ENCODE measurements at places on chromosomes 1 and 21. TPM values are rescaled to one million over a fixed set of nuclear protein-coding genes. Genes with fewer than 3 reads are reported as not detected.
A peak's percentile ranks its signal among the peaks of the same experiment; 100 is the strongest.

CRYAA gene
- total RNA-seq: not detected

DNA sequence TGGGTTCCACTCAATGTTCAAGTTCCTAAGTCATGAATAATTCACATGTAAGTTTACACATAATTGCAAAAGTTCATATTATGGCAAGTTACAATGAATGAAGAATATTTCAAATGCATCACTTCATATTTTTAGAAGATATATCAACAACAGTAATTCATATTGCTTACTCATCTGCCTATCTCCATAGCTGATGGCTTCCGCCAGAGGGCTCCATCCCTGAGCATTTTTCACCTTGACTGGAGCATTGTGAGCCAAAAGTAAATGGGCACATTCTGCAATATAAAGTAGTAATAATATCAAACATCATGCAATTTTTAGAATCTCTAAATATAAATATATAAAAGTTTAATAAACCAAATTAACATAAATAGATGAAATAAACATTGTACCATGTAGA lies 29.8 kb downstream of the ANKRD13C start:
- H3K4me1 ChIP-seq: no peaks in the 10 kb centered on the region
- no peak overlapping the region for H3K27ac ChIP-seq
- H3K27me3 ChIP-seq: no peaks in the 10 kb centered on the region
- peaks cover 13% of the 10 kb centered on the region for H3K36me3 ChIP-seq

DNA sequence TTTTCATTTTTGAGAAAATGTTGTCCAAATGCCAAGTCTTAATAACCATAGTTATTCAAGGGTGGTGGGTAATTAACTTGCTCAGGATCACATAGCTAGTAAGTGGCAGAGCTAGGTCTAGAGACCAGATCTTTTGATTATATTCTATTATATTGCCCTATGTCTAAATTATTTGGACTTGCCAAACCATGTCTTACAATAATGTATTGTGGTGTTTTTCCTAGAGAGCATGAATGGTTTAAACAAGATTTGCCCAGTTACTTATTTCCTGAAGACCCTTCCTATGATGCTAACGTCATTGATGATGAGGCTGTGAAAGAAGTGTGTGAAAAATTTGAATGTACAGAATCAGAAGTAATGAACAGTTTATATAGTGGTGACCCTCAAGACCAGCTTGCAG lies 58.6 kb downstream of the PRKAA2 start:
- no peaks in the 10 kb centered on the region for H3K27me3 ChIP-seq
- no peak overlapping the region for H3K27ac ChIP-seq
- H3K4me3 ChIP-seq: no peak overlapping the region
- H3K36me3 ChIP-seq: no peaks in the 10 kb centered on the region

- no peak overlapping the region for H3K27ac ChIP-seq
Observed at GRCh38 chr1:152052606-152053005, 15.8 kb upstream of the S100A11 start.

GRCh38 chr21:40719615-40720014 lies 127.3 kb downstream of the DSCAM start:
- H3K36me3 ChIP-seq: no peaks in the 10 kb centered on the region
- no peak for DNase-seq
- no peak overlapping the region for H3K4me3 ChIP-seq
- H3K27ac ChIP-seq: no peak overlapping the region

DNA sequence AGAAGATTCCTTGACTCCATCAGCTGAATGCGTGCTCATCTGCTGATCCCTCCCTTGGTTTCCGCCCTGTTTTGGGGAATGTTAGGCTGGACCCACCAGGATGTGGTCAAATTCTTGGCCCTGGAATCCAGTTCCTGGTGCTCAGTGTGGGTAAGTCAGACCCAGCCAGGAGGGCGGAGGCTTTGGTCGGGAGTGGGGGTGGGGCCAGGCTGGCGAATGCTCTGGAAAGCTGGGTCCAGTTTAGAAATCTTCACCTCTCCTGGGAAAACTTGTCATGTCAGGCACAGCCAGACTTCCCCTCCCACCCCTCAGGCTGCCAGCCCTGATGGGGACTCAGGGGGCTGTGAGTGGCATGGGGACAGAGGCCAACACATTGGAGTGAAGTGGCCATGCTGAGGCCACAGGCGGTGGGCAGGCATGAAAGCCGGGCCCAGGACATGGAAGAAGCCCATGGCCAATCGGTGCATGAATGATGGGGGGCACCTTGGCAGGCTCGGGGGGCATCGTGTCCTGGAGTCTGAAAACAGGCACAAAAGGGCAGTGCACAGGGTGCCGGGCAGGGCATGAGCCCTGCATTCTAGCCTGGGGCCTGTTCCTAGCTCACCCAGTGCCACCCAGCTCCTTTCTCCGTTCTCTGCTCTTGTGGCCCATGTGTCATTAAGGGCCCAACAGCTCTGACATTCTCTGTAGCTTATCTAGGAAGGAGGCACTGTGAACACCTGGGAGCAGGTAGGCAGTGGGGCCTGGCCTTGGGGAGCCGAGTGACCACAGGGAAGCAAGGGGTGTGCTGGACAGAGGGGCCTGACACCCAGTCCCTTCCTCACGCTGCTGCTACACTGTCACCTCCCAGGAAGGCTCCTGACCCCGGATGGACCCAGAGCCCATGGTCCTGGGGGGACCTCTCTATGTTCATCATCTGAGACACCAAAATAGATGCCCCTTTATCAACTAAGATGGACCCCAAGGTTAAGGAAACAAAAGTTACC lies 14.6 kb upstream of the PADI1 start:
- H3K27ac ChIP-seq: no peak overlapping the region
- no peak overlapping the region for H3K4me3 ChIP-seq
- peaks cover 26% of the 10 kb centered on the region for H3K4me1 ChIP-seq
- no peak for DNase-seq
- peaks cover 15% of the 10 kb centered on the region for H3K27me3 ChIP-seq

DNA sequence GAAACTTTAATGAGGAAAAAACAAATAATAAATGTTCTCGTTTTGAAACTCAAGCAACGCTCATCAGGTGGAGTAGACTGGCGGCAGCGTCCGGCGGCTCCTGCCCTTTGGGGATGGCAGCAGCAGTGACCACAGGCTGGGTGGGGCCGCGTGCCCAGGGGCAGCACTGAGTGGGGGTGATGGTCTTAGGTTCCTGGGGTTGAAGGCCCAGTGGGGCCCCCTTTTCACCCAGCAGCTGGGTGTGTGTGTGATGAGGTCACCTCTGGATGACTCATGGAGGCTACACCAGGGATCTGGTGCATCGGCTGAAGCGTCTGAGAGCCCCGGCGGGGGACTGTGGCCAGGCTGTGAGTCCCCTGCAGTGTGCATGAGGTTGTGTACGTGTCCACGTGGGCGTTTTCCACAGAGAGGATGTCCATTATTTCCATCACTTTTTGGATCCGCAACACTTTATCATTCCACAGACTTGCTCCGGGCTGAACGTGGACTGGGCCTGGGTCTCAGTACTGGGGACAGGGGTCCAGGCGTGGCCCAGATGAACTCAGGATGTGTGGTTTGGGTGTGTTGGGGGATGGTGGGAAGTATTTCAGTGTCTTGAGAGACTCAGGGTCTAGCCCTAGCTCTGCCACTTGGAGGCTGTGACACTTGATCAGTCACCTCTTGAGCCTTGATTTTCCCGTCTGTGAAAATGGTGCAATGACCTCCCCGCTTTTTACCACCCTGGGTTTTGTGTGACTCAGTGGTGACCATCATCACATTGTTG lies 25.6 kb downstream of the LDLRAP1 start:
- peaks cover 45% of the 10 kb centered on the region for H3K4me1 ChIP-seq
- H3K27ac ChIP-seq: peak overlapping the region; percentile 62
- H3K4me3 ChIP-seq: no peak overlapping the region
- DNase-seq: no peak
- H3K27me3 ChIP-seq: no peaks in the 10 kb centered on the region

- H3K27ac ChIP-seq: no peak overlapping the region
- no peak overlapping the region for H3K4me3 ChIP-seq
- no peaks in the 10 kb centered on the region for H3K27me3 ChIP-seq
Observed at GRCh38 chr1:234235434-234235881, 137.8 kb upstream of the COA6 start.

FCRL4 gene
- 0.19 TPM for total RNA-seq

- no peak overlapping the region for H3K27ac ChIP-seq
- H3K4me1 ChIP-seq: no peaks in the 10 kb centered on the region
- H3K4me3 ChIP-seq: no peak overlapping the region
- no peak for DNase-seq
- no peaks in the 10 kb centered on the region for H3K36me3 ChIP-seq
Observed at GRCh38 chr1:69711190-69711930, 143.6 kb downstream of the LRRC7 start.

DNA sequence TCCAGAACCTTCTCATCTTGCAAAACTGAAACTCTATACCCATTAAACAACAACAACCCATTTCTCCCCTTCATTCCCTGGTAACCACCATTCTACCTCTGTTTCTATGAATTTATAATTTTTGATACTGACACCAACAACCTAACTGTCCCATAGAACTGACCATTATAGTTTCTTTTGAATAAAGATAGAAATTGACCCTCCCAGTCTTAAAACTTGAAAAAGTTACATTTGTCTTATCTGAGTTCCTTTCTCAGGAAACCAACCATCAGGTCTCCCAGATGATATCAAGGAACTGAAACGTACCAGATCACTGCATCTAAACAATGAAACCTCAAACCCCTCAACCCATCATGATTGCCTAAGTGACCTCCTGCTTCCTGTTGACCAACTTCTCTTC lies 27.1 kb downstream of the RNF115 start:
- peaks cover 6% of the 10 kb centered on the region for H3K36me3 ChIP-seq
- no peak overlapping the region for H3K27ac ChIP-seq
- no peaks in the 10 kb centered on the region for H3K4me1 ChIP-seq
- H3K27me3 ChIP-seq: no peaks in the 10 kb centered on the region
- H3K4me3 ChIP-seq: no peak overlapping the region
- DNase-seq: no peak
